ENCODE measurements at places on chromosomes 3 and 15.

GRCh38 chr3:162112719-162113118 is 616.1 kb downstream of the OTOL1 start:
- no peak for DNase-seq
- H3K27me3 ChIP-seq, result no peaks in the 10 kb centered on the region
- no peak overlapping the region for H3K4me3 ChIP-seq
- H3K4me1 ChIP-seq, result no peaks in the 10 kb centered on the region

- no peak overlapping the region for H3K27ac ChIP-seq
- H3K4me1 ChIP-seq, result no peaks in the 10 kb centered on the region
- no peaks in the 10 kb centered on the region for H3K27me3 ChIP-seq
Measured at GRCh38 chr15:101795455-101795854, 7.9 kb upstream of the OR4F6 start.

- no peaks in the 10 kb centered on the region for H3K4me1 ChIP-seq
- H3K4me3 ChIP-seq, result no peak overlapping the region
- H3K27me3 ChIP-seq, result no peaks in the 10 kb centered on the region
- DNase-seq, result no peak
- no peaks in the 10 kb centered on the region for H3K36me3 ChIP-seq
- H3K27ac ChIP-seq, result no peak overlapping the region
Measured at GRCh38 chr3:190217081-190217480, 96.4 kb upstream of the P3H2 start.

DNA sequence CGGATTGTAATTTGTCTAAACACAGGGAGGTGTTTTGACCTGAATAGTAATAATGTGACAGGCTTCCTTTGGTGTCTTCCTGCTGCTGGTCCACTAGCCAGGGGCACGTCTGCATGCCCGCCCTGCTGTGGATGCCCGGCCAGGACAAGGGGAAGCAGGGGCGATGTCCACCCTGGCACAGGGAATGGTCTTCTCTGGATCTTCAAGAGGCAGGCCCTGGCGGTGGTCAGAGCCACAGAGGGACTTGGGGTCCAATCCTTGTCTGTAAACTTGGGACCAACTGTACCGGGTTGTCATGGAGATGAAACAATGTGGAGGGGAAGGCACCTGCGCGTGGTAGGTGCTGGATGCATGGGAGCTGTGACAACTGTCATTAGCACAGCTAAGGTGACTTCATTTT is 134.1 kb downstream of the RPLP1 start:
- no peak overlapping the region for H3K4me3 ChIP-seq
- no peaks in the 10 kb centered on the region for H3K27me3 ChIP-seq
- H3K4me1 ChIP-seq, result peaks cover 5% of the 10 kb centered on the region
- DNase-seq, result no peak
- no peaks in the 10 kb centered on the region for H3K36me3 ChIP-seq
- no peak overlapping the region for H3K27ac ChIP-seq

- H3K4me3 ChIP-seq, result peak overlapping the region; percentile 57
- no peak overlapping the region for H3K27ac ChIP-seq
- H3K27me3 ChIP-seq, result no peaks in the 10 kb centered on the region
- DNase-seq, result peak; percentile 14
- H3K4me1 ChIP-seq, result peaks cover 6% of the 10 kb centered on the region
Measured at GRCh38 chr15:68821841-68822381, 1.2 kb upstream of the ANP32A start.

GRCh38 chr3:171901615-171902312 is 58.6 kb downstream of the TMEM212 start:
- H3K4me1 ChIP-seq, result no peaks in the 10 kb centered on the region
- no peak overlapping the region for H3K27ac ChIP-seq
- DNase-seq, result no peak
- H3K36me3 ChIP-seq, result no peaks in the 10 kb centered on the region
- H3K27me3 ChIP-seq, result no peaks in the 10 kb centered on the region

GRCh38 chr3:46954178-46954577 is 22.4 kb downstream of the CCDC12 start:
- no peak for DNase-seq
- no peaks in the 10 kb centered on the region for H3K36me3 ChIP-seq
- no peak overlapping the region for H3K27ac ChIP-seq
- H3K4me1 ChIP-seq, result peaks cover 70% of the 10 kb centered on the region

GRCh38 chr3:138429665-138430064 is 4.8 kb upstream of the ESYT3 start:
- H3K4me3 ChIP-seq, result no peak overlapping the region
- peaks cover 5% of the 10 kb centered on the region for H3K4me1 ChIP-seq
- H3K36me3 ChIP-seq, result no peaks in the 10 kb centered on the region

DNA sequence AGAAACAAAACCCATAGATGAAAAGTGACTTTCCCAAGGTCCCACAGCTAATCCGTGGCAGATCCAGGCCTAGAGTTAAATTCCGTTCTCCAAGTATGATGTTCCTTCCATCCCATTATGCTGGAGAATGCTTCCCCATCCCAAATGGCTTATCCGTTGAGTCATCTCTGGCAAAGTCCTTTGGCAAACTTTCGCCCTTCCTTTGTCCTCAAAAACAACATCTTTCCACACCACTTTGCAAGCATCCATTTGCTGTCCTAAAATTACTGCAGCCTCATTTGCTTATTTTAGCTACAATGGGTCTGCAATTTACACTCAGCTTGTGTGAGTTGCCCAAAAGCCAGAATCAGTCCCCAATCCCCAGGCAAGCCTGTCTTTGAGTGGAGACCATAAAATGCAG is 304.0 kb upstream of the TLE3 start:
- no peaks in the 10 kb centered on the region for H3K36me3 ChIP-seq
- no peak overlapping the region for H3K4me3 ChIP-seq
- H3K4me1 ChIP-seq, result no peaks in the 10 kb centered on the region
- DNase-seq, result no peak

GRCh38 chr3:28901018-28901417 is 379.9 kb upstream of the RBMS3 start:
- no peak overlapping the region for H3K27ac ChIP-seq
- peak; percentile 69 for DNase-seq
- H3K27me3 ChIP-seq, result no peaks in the 10 kb centered on the region

DNA sequence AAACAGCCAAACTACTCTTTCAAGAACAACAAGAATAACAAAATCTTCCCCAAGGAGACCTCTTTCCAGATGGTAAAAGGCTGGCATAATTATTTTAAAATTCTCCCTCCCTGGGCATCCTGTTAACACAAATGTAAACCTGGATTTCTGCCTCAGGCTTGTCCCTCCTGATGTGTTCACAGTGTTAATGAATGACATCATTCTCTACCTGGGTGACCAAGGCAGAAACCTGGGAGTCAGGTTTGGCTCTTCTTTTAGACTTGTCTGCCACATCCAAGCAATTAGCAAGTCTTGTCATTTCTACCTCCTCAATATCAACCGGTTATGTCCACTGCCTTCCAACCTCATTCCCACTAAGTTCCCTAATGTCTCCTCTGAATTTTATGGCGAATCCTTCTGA is 368.7 kb upstream of the TBL1XR1 start:
- no peak overlapping the region for H3K27ac ChIP-seq
- no peaks in the 10 kb centered on the region for H3K36me3 ChIP-seq
- H3K4me1 ChIP-seq, result peaks cover 7% of the 10 kb centered on the region
- no peak for DNase-seq
- no peak overlapping the region for H3K4me3 ChIP-seq

- H3K27ac ChIP-seq, result no peak overlapping the region
- no peaks in the 10 kb centered on the region for H3K4me1 ChIP-seq
- H3K36me3 ChIP-seq, result peaks cover 59% of the 10 kb centered on the region
Measured at GRCh38 chr15:90892023-90892422, 7.7 kb downstream of the FES start.

GRCh38 chr3:140432229-140432669 is 245.6 kb upstream of the TRIM42 start:
- peak; percentile 46 for DNase-seq
- no peaks in the 10 kb centered on the region for H3K27me3 ChIP-seq
- H3K36me3 ChIP-seq, result no peaks in the 10 kb centered on the region
- H3K4me3 ChIP-seq, result no peak overlapping the region
- H3K27ac ChIP-seq, result no peak overlapping the region
- H3K4me1 ChIP-seq, result no peaks in the 10 kb centered on the region

GRCh38 chr15:66251065-66251789 is 2.3 kb downstream of the MEGF11 start:
- H3K4me1 ChIP-seq, result peaks cover 27% of the 10 kb centered on the region
- no peak overlapping the region for H3K4me3 ChIP-seq
- H3K27ac ChIP-seq, result no peak overlapping the region

GRCh38 chr3:62723914-62724217 is 151.3 kb downstream of the CADPS start:
- H3K36me3 ChIP-seq, result no peaks in the 10 kb centered on the region
- no peaks in the 10 kb centered on the region for H3K4me1 ChIP-seq
- peak; percentile 7 for DNase-seq
- no peak overlapping the region for H3K4me3 ChIP-seq

DNA sequence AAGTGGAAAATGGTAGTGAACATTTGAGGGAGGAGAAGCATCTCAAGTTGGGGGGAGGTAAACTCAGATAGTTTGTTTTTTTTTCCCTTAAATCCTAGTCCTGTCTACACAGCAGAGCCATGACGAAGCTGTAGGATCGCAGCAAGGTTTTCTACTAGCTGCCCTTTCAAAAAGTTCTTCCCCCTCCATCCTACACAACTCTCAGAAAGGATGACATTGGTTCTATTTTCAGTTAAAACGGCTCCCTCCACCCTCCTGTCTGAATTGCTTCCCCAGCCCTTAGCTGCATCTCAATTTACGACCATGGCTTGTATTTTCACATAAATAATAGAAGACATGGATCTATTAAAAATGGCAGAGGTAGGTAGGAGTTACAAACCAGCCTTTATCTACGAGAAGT is 2.2 kb downstream of the HOMER2 start:
- peaks cover 39% of the 10 kb centered on the region for H3K4me1 ChIP-seq
- no peaks in the 10 kb centered on the region for H3K27me3 ChIP-seq
- no peaks in the 10 kb centered on the region for H3K36me3 ChIP-seq
- peak overlapping the region; percentile 92 for H3K27ac ChIP-seq

GRCh38 chr3:128482175-128482574 is 10.8 kb downstream of the GATA2 start:
- no peak overlapping the region for H3K4me3 ChIP-seq
- peaks cover 1% of the 10 kb centered on the region for H3K4me1 ChIP-seq
- DNase-seq, result no peak

- H3K27me3 ChIP-seq, result no peaks in the 10 kb centered on the region
- peak; percentile 65 for DNase-seq
- peaks cover 31% of the 10 kb centered on the region for H3K4me1 ChIP-seq
- H3K36me3 ChIP-seq, result no peaks in the 10 kb centered on the region
- H3K4me3 ChIP-seq, result no peak overlapping the region
Measured at GRCh38 chr15:63089260-63090043, 32.2 kb upstream of the LACTB start.

DNA sequence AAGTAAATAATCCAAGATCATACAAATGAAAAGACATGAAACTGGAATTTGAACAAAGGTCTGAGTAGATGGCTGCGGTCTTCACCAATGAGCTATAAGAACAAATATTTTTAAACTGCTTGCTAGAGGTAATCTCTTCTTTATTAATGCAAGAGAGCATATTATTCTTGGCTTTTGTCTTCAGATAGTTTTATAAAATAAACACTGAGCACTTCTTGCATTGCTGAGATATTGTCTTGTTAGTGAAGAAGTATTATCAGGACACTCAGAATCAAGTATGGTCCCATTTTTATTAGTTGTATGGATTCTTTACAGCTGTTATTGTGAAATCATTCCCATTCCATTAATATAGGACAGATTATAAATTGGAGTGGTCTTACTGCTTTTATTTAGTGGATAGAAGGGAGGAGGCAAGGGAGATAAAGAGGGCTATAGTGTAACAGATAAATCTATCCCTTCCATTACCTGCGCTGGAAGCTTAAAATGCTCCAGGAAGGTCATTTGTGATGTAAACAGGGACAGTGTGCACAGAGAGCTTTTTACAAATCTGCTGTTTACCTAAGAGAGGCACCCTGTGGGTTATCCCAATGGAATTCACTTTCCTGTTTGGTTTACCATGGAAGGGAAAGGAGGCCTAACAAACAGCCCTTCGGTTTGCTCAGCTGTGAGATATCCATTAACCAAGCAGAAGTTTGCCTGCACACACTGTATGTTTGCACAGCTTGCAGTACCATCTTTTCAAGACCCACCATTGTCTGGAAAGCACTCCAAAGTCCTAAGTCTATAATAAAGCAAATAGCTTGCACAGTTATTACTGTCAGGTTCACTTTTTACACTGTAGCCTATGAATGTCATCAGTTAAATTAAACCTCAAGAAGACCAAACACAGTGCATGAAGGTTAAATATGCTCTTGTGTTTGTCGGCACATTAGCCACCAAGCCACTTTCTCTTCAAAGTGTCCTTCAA is 347.7 kb upstream of the TGFBR2 start:
- H3K27ac ChIP-seq, result no peak overlapping the region
- no peaks in the 10 kb centered on the region for H3K4me1 ChIP-seq
- H3K36me3 ChIP-seq, result no peaks in the 10 kb centered on the region
- H3K27me3 ChIP-seq, result no peaks in the 10 kb centered on the region
- no peak overlapping the region for H3K4me3 ChIP-seq
- no peak for DNase-seq

DNA sequence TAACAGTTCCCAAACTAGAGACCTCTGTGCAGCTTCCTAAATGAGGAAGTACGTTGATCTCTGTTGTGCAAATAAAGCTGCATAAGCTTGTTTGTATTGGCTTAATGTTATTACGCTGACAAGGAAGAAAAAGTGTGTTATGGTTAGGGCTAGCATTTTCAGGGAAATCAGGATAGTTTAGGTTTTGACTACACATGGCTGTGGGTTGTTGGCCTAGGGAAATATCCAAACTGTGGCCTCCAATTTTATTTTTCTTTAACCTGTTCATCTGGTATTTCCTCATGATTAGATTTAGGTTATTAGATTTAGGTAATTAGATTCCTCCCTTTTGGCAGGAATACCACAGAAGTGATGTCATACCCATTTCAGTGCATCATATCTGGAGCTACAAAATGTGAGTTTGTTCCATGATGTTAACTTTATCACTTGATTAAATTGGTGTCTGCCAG is 8.7 kb upstream of the MCCC1 start:
- H3K4me1 ChIP-seq, result no peaks in the 10 kb centered on the region
- H3K4me3 ChIP-seq, result no peak overlapping the region
- no peaks in the 10 kb centered on the region for H3K27me3 ChIP-seq
- H3K36me3 ChIP-seq, result no peaks in the 10 kb centered on the region
- no peak overlapping the region for H3K27ac ChIP-seq

DNA sequence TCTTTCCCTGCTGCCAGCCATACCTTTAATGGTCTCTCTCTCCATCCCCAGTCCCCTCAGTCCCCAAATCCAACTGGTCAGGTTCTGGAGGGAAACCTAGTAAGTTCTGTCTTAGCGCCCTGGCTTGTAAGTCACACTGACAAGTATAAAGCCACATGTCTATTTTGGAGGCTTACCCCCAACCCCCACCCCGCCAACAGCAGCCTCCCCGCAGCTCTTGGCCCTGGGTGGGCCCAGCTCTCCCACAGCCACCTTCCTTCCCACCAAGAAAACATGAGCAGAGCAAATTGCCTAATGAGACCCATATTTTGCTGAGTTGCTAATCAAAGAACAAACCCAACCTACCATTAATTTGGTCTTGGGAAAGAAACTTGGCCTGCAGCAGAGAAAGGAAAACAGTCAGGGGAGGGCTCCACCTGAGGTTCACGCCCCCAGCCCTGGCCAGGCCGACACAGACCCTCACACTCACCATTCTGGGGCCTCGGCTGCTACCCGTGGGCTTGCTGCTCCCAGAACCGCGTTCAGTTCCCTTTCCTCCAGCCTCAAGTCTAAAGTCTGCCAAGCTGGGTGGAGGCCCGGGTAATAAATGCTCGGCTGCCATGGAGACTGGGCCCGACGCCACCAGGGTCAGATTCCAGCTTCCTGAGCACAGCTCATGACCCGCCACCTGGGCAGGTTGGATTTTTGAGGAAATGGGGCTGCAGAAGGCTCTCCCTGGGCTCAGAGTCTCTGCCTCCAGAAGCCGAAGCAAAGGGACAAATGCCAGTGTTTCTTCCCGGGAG is at the start of gene CALML4:
CALML4 (minus strand) TSS at position 557 of the 782 bp plus-strand sequence; CDS start at position 472, 85 bp downstream.
- H3K27ac ChIP-seq, result no peak within 1 kb of the TSS
- no peaks in the 10 kb centered on the region for H3K36me3 ChIP-seq
- peak; percentile 77 for DNase-seq
- H3K4me1 ChIP-seq, result peaks cover 8% of the 10 kb centered on the region
- H3K27me3 ChIP-seq, result no peaks in the 10 kb centered on the region

Measured in thyroid gland (tissue), 4 donors.